ENCODE measurements at places on chromosomes 5 and 9.

DNA sequence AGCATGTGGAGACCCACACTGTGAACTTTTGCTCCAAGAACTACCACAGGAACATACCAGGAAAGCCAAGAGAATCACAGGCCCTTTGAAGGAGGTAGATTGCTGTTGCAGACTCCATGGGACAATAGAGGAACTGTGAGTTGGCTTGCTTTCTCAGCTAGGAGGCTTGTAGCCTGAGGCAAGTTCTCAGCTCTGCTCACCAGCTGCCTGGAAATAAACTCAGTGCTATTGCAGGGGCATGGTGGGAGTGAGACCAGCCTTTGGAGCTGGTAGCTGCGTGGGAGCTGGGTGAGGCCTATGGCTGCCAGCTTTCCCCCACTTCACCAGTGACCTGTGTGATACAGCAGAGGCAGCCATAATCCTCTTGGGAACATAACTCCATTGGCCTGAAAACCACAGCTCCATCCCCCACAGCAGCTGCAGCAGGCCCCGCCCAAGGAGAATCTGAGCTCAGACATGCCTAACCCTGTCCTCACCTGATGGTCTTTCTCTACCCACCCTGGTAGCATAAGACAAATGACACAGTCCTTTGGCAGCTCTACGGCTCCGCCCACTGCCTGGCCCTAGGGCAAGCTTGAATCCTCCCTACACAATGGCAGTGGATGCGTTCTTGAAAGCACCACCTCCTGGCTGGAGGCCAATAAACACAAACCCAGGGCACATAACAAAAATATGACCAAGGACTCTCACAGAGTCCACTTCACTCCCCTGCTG lies 389.5 kb downstream of the KIF4B start:
- ATAC-seq = no peak

GRCh38 chr9:72554221-72554641 lies 32.8 kb downstream of the TMC1 start:
- peak; percentile 79 for ATAC-seq

- no peak for ATAC-seq
Observed at GRCh38 chr9:675697-676370, 165.7 kb upstream of the DMRT1 start.

DNA sequence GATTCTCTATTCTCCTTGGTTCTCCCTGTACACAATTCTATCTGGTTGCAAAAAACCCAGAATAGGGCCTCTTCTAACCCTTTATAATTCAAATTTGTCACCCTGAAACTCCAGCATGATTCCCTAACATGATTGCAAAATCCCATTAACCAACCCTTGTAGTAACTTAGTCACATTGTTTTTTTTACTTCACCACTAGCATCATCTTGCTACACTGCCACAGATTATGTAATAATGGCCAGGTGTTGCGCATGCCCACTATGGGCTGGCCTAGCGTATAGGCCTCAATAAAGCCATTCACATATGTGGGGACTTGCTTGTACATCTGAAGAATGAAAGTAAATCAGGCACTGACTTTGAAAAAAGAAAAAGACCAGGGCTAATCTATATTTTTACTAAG lies 25.7 kb downstream of the FAM170A start:
- ATAC-seq = no peak

GRCh38 chr5:134046330-134046729 lies 41.6 kb upstream of the VDAC1 start:
- ATAC-seq = no peak

DNA sequence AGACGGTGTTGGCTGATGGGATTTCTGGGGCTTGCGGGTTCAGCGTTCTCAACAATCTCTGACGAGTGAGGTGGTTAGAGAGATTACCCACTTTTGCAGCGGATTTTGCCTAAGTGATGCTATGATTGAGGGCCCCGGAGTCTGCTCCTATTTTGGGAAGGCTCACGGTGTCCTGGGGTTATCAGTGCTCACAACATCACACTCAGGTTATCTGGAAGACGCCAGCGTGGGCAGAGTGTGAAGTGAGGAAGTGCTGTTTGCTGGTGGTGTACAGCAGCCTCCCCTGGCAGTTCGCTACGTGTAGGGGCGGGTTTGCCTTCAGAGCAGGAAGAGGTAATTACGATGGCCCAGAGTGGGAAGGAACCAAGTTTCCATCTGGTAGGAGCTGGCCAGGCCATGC lies 341.2 kb upstream of the IRX2 start:
- ATAC-seq = no peak

- ATAC-seq = peak; percentile 85
Observed at GRCh38 chr5:1799602-1800471, at the start of gene MRPL36. TSS of gene MRPL36 (minus strand) at chr5:1799837. CDS start at chr5:1798935, 902 bp downstream.

DNA sequence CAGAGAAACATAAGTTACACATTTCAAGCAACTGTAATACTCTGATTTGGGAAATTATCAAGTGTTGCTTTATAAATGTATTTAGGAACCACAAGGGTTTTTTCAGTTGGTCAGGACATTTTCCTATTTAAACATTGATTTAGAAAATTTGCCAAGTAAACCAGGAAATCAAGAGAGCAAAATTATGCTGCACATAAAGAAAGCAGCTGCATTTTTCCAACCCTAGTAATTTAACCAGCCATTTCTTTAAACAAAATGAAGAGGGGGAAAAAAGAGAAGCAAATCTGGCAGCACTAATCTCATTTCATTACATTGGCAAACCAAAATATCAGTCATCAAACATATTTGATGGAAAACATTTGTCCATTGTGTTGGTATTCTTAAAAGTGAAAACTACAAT lies 271.4 kb downstream of the TLE1 start:
- ATAC-seq = no peak

DNA sequence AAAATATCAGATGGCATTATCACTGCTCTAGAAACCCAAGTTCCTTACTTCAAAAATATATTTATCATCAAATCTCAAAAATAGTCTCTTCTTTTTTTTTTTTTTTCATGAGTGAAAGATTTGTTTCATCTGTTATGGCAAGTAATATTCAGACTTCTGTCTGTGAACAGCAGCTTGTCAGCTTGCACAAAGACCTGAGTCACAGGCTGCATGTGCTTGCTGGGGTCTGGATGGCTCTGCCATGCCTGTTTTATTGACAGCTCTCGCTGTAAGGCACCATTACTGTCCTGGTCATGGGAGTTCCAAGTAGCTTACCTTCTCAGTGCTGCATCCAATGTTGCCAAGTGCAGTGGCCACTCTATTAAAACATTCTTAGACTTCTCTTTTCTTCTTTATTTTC lies 456.4 kb downstream of the GADD45G start:
- ATAC-seq = no peak

DNA sequence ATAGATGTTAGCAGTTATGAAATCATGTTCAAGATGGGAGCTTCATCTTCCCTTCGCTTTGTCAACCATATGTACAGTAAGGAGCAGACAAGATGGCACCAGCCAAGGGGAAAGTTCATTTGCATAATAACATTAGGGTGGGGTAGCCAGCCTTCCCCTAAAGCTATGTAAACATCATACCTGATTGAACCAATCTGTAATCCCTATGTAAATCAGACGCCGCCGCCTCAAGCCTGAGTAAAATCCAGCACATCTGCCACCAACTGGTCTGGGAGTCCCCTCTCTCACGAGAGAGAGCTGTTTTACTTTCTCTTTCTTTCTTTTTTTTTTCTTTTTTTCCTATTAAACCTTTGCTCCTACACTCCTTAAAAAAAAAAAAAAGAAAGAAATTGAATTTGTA lies 30.8 kb upstream of the REEP2 start:
- no peak for ATAC-seq

DNA sequence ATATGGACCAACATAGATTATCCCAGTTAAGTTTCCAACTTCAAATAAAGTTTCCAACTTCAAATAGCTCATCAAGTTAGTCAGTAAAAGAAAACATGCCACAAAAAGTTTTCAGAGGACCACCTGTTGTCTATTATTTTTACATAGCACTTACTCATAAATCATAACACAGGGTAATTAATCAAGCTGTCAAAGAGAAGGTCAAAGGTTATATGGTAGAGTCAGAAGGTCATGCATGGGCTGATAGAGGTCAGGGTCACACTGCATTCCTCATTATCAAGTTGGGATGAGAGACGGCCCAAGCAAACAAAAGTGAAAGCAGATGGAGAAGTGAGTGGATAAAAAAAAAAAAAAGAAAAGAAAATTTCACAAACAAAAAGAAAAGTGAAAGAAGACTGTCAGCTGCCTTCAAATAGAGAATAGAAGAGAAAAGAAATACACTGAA lies 145.5 kb upstream of the POU5F2 start:
- no peak for ATAC-seq

- no peak for ATAC-seq
Observed at GRCh38 chr5:151811593-151812321, 40.0 kb downstream of the G3BP1 start.

DNA sequence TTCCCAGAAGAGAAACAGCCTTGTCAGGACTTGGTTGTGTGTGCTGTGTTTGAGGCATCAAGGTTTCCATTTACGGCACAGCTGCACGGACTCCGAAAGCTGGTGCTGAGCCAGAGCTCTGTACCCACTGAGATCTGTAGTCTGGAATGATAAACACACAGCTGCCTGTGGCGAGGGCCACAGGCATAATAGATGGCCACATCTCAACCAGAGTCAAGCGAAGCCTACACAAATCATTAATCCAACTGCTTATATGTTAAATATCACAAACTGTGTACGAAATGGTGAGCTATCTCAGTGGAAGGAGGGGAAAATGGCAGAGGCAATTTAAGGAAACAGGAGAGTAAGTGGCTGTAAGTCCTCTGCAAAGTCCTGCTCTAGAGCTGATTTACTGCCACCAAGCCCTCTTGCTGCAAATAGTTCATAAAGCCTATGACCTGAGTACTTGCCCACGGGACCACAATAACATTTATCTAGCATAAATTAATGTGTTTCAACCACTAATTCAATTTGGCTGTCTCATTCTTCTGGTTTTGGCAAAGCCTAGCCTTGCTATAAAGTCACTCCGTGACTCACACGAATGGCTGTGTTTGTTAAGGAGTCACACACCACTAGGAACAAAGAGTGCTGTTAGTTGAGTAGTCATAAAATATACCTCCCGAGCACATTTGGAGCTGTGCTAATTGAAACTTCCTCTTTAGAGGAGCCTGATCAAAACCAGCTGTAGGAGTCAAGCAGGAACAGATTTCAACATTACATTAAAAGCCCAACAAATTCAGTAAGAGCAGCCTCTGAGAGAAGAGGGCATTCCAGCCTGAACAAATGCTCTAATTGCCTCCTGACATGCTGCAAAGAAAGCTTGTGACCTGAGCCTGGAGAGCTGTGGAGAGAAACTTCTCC lies 738.6 kb upstream of the ZNF608 start:
- peak; percentile 87 for ATAC-seq

DNA sequence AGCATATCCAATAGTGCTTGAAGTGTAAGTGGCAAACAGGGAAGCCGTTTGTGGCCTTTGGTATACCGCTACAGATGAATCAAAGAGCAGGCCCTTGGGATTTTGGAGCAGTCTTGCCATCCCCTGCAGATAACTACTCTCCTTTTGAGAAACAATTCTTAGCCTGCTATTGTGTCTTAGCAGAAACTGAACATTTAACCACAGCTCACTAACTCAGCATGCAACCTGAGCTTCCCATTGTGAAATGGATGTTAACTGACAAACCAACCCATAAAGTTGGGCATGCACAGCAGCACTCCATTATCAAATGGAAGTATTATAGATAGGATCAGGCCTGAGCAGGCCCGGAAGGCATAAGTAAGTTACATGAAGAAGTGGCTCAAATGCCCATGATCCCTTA lies 315.3 kb upstream of the PTGER4 start:
- ATAC-seq = no peak

- no peak for ATAC-seq
Observed at GRCh38 chr5:168184103-168184502, 107.3 kb upstream of the WWC1 start.

GRCh38 chr5:72822944-72823343 lies 6.5 kb downstream of the TNPO1 start:
- 0 out of 3 replicates have a peak, but pooled peaks have one; percentile 10 for ATAC-seq

GRCh38 chr9:127628758-127629467 lies 16.8 kb downstream of the STXBP1 start:
- no peak for ATAC-seq

DNA sequence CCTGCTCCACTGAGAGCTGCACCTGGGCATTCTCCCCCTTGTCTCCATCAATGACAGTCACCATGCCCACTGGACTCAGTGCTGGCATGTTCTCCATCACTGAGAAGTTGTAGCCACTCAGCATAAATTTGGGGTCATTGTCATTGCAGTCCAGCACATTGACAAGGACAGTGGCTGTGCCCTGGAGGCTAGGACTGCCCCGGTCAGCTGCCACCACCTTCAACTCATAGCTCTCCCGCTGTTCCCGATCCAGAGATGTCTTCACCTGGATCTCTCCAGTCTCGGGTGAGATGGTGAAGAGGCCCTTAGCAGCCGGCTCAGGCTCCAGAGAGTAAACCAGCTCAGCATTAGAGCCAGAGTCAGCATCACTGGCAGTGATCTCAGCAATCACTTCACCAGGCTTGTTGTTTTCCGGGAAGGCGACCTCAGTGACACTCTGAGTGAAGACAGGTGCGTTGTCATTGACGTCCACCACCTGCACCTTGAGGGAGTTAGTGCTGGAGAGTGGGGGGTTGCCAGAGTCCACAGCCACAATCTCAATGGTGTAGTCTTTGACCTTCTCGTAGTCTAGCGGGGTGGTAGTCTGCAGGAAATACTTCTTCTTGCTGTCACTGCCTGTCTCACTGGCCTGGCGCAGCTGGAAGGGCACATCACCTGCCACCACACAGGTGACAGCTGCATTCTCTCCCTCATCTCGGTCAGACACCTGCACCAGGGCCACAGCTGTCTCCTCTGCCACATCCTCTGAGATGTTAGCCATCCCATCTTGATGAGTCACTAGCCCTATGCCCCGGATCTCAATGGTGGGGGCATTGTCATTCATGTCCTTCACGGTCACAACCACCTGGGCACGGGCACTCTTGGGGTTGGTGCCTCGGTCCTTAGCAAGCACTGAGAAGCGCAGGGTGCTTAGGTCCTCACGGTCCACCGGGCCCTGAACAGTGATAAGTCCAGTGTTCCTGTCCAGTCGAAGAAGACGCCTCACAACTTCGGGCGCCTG lies 13.5 kb downstream of the PCDH1 start:
- no peak for ATAC-seq

DNA sequence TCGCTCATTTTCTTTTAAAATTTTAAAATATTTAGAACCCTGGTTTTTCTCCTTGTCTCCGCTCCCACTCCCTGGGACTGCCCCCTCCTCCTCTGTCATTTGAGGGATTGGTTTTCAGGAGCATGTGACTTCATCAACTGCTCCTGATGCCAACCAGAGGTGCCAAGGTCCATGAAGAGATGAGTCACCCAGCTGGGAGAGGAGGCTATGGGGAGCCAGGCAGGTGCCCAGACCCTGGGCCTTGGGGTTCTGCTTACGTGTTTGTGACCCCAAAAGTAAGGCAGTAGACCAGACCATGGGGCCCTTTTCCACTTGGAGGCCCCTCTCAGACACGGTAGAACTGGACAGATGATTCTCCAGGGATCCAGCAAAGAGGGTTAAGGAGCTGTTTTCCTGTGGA lies 167.0 kb downstream of the FGF18 start:
- no peak for ATAC-seq

DNA sequence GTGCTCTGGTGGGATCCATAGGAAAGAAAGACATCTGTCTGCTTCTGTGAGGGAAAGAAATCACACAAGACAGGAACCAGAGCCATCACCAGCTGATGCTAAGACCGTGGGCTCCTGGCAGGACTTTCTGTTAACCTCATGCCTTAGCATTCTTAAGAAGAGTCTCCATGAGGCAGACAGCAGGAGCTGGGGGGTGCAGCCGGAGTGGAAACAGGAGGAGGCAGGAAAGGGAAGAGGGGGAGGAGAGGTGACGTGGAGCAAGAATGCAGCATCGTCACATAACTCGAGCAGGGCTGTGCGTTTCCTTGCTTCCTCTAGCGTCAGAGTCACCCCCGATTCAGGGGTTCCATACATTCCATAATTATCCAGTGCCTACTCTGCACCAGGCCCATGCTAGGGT lies 53.6 kb downstream of the ERGIC1 start:
- ATAC-seq = no peak
